ENCODE measurements at places on chromosomes 5 and 9.

GRCh38 chr5:138469540-138470321 lies 4.5 kb downstream of the EGR1 start:
- no peak for DNase-seq

GRCh38 chr9:37801287-37801850 lies 772 bp downstream of the DCAF10 start:
- DNase-seq, result peak; percentile 66

DNA sequence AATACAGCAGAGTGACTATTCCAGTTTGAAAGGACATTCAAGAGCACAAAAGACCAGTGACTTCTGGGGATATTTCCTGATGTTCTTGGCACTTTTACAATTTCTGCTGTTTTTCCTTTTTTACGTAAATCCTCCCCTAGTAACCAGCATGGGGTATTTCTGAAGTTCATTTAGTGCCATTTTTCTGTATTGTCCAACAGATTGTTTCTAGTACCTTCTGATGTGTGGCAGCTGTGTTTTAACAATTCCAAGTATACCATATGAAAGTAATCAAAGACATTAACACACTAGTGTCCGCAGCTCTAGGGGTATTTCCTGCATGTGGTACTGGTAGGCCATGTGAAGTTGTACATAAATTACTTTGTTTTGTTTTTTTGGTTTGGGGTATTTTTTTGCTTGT lies 53.0 kb upstream of the SMARCA2 start:
- no peak for DNase-seq

- DNase-seq, result no peak
These were observed 94.6 kb upstream of the RASGRF2 start for GRCh38 chr5:80865551-80865950.

GRCh38 chr5:132136906-132137305 lies 63.3 kb downstream of the CSF2 start:
- no peak for DNase-seq

GRCh38 chr9:99966716-99967115 lies 60.3 kb downstream of the STX17 start:
- no peak for DNase-seq

- DNase-seq, result no peak
These were observed 62.4 kb downstream of the SMIM23 start for GRCh38 chr5:171848006-171848405.

DNA sequence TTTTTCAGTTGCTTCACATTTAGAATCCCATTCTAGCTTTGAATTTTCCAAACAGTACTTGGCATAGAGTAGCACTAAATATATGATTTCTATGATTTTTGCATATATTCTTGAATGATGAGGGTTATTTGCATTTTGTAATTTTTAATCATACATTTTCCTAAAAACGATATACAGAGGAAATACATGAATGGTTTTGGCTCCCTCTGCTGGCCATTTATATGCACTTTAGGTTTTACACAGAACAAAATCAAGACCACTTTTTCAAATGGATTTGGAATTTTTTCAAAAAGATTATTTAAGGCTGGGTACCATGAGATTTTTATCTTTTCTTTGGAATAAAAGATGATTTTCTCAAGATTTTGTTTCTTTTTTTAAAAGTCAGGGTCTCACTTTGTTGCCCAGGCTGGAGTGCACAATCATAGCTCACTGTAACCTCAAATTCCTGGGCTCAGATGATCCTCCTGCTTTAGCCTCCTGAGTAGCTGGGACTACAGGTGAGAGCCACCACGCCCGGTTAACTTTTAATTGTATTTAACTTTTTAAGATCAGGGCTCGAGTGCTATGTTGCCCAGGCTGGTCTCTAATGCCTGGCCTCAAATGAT lies 16.7 kb upstream of the COMMD10 start:
- no peak for DNase-seq

DNA sequence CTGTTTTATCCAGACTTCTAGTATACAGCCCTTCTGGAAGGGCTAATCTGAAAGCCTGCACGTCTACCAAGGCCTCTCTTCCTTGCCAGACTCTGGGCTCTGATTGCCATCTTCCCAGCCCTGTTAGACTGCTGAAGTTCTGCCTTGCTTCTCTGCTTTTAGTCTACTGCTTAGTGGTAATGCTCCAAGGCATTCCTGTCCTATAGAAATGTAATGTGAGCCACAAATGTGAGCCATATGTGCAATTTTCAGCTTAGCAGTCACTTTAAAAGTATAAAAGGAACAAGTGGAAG lies 32.1 kb downstream of the WNK2 start:
- peak; percentile 11 for DNase-seq

DNA sequence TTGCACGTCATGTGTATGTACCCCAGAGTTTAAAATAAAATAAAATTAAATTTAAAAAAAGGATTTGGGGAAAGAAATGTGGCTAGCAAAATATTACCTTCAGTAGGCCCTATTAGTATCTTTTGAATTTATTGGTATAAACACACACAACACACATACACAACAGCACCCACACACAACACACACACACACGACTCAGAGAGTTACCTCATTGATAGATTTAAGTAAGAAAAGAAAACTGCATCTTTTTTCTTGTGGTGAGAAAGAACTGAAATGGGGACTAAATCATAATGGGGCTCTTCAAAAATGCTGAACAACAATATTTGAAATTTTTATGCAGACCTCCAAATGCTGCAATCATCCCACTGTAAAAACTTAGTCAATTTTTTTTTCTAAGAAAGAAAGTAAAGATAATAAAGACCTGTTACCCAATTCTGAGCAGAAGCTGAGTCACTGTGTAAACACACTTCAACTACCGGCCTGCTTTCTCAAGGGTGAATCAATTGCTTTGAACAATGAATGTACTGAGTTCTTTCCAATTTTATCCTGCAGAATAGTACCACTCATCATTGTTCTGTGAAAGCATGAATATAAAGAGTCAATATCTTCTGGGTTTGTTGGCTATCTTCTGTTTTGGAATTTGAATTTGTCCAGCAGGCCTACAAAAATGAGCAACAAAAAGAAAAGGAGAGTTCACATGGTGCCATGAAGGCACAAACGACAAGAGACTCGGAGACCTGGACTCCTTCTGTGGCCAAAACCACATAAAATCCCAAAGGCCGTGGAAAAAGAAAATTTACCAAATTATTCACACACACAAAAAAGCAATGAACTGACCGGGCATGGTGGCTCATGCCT lies 57.9 kb upstream of the CCNG1 start:
- DNase-seq, result no peak

GRCh38 chr5:133108481-133108921 lies 56.7 kb downstream of the HSPA4 start:
- no peak for DNase-seq

- no peak for DNase-seq
These were observed 137.2 kb upstream of the TAF11L2 start for GRCh38 chr5:17360879-17361278.

GRCh38 chr5:150562832-150563231 lies 54.9 kb downstream of the NDST1 start:
- no peak for DNase-seq

GRCh38 chr5:159206368-159206767 lies 3.0 kb downstream of the RNF145 start:
- DNase-seq, result no peak

GRCh38 chr9:124810663-124811355 lies 33.9 kb downstream of the OLFML2A start:
- no peak for DNase-seq

DNA sequence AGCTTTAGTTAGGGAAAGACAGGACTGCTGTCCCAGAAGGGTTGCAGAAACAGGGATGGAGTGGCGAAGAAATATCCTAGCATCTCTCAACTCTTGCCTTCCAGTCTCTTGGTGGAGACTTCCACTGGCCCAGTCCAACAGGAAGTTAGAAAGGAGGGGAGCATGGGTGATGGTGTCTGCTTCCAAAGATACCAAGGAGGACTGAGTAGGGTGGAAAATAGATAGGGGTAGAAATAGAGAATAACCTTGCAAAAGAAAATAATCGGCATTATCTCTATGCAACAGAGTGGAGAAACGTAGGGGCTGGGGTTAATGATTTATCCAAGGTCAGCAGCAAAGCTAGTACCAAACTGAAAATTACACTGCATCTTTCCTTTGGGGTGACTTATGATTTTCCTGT lies 242.3 kb downstream of the PSAT1 start:
- no peak for DNase-seq

- no peak for DNase-seq
These were observed 3.9 kb upstream of the LMX1B start for GRCh38 chr9:126609711-126610388.

- no peak for DNase-seq
These were observed 459.0 kb downstream of the TLE4 start for GRCh38 chr9:80030801-80031200.

DNA sequence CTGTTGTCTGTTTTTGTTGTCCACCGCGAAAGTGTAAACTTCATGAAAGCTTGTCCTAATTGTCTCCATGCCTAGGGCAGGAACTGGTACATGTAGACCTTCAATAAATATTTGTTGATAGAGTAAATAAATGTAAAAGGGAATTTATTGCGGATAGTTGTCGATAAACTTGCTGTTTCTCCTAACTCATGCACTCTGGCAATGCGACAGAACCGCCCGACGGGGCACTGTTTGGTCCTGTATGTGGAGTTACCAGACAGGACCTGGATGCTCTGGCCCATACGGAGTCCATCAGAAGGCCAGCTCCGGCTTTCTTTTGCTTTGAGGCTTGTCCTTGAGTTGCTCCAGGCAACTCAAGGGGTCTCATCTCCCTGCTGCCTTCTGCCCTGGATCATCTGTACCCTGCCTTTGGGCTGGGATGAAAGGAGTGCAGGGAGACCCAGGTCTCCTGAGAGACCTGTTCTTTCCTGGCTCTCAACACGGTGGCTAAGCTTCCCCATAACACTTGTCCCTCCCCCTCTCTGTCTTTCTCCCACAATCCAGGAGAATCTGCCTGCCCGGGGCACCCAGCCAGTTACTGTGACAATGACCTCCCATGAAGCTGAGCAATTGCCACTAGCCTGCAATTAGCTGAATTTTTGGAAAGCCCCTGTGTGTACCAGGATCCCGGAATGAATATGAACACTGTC lies 149.5 kb upstream of the PTCH1 start:
- DNase-seq, result no peak

DNA sequence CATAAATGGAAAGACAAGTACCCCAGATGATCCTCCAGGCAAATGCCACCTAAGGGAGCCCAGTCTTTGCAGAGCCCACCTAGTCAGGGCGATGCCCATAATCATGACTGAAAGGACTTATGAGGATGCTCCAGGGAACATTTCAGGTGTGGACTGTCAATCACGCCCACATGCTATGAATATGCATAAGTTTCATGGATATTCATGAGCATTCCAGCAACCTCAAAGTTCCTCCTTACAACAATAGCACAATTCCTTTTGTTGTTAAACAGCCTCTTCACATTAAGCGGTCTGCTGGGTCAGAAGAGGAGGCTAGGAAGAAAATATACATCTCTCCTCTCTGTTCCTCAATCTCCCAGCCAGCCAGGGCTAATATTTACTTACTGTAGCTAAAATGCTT lies 161.6 kb downstream of the C5orf15 start:
- DNase-seq, result no peak

DNA sequence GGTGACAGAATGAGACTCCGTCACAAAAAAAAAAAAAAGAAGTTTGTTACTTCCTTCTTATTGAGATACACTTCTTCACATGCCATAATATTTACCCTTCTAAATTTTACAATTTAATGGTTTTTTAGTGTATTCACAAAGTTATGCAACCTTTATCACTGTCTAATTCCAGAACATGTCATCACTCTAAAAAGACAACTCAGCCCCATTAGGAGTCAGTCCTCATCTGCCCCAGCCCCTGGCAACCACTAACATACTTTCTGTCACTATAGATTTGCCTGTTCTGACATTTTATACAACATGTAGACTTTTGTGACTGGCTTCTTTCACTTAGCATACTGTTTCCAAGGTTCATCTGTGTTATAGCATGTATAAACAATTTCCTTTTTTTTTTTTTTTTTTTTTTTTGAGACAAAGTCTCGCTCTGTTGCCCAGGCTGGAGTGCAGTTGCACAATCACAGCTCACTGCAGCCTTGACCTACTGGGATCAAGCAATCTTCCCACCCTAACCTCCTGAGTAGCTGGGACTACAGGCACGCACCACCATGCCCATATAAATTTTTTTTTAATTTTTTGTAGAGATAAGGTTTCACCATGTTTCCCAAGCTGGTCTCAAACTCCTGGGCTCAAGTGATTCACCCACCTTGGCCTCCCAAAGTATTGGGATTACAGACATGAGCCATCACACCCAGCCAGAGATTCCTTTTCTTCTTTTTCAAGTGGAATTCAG lies 18.0 kb downstream of the AQP3 start:
- DNase-seq, result no peak

DNA sequence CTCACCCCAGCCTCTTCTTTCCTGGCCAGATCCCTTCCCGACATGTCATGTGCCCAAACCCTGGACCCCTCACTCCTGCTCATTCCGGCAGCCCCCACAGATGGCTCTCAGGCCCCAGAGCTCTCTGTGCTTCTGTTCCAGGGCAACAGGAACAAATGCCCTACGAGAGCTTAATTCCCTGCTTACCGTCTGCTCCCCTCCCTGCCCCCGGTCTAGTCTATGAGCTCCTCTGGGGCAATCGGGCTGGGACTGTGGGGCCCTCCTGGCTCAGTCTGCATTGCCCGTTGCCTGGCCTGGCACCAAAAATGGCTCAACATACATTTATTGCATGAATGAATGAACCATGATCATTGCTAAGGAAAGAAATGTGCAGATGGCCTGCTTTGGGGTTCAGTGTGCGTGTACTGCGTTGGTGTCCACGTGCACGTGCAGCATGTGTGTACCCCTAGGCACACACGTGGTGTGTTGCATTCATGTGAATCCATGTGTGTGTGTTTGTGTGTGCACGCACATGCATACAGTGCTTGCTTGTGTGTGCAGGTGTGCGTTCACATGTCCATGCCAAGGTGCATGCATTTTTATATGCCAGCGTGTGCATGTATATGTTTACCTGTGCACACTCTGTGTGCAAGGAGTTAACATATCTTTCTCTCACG lies 201.2 kb upstream of the IER5L start:
- DNase-seq, result no peak

- DNase-seq, result no peak
These were observed 23.3 kb upstream of the F2R start for GRCh38 chr5:76692651-76693050.

DNA sequence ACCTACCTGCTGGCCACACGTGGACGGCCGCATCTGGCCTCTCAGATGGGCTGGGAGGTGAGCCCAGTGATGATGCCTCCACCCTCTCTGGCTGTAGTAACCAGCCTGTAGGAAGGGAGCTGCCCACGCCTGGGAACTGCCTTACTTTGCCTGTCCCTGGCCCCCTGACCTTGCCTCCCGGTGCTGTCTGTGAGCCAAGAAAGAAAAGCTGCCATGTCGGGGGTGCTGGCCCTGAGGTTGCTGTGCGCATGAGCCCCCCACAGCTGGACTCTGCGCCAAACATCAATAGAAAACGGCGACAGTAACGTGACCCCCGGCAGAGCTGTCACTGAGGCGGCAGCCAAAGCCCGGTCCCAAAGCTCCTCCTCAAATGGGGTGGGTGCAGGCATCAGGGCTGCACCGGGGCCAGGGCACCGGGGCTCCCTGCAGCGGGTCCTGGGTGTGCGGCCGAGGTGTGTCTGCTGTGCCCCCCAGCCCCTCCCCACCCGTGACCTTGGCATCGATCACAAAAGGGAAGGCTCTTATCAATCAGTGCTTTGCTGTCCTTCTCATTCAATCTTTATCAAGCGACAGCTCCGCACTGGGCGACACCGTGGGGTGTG lies 15.3 kb upstream of the SLC9A3 start:
- DNase-seq, result no peak
